Stimulated activated CD4-positive, alpha-beta T cell treated with anti-CD3 and anti-CD28 coated beads, Interleukin-2, amount 100 ng/mL, for 4 hours (primary cell): ENCODE measurements at places on chromosomes 3 and 15.

- no peak for DNase-seq
Observed at GRCh38 chr3:78978037-78978436, 789.8 kb downstream of the ROBO1 start.

- DNase-seq, result no peak
Observed at GRCh38 chr3:84881288-84881687, 77.5 kb upstream of the CADM2 start.

DNA sequence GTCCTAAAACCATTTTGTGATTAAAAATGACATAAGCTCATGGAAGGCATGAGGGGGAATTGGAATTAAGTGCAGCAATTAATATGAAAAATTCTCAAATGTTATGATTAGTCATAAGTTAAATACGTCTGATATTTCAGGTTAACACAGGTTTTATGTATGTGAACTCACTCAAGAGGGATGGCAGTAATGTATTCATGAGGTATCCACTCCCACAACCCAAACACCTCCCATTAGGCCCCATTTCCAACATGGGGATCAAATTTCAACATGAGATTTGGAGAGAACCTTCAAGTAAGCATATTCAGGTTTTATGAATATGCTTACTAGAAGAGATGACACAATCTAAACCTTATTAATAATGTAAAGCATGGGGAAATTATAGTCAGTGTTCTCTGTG lies 41.6 kb upstream of the IL20RB start:
- DNase-seq, result no peak

DNA sequence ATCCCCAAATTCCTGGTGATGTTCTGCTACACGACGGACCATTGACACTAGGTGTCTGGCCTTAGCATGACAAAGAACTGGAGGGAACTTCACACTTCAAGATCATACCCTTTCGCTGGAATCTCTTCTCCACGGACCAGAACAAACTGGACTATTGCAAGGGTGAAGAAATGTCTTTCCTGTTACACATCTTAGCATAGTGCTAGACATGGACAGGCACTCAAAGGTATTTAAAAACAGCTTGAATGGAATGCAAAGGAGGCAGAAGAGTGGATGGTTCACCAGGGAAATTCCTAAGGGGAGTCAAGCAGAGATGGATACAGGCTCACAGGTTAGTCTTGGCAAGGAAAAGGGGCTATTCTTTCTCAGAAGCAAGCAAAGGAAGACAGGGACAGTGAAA lies 33.5 kb upstream of the PDZRN3 start:
- no peak for DNase-seq

GRCh38 chr3:149553781-149554451 lies 79.4 kb downstream of the TM4SF4 start:
- no peak for DNase-seq

GRCh38 chr3:98772022-98772421 lies 8.9 kb downstream of the ST3GAL6 start:
- no peak for DNase-seq

- DNase-seq, result no peak
Observed at GRCh38 chr3:38002291-38002876, 11.8 kb downstream of the VILL start.

GRCh38 chr3:42749753-42750231 lies 23.3 kb downstream of the CCDC13 start:
- no peak for DNase-seq

- DNase-seq, result no peak
Observed at GRCh38 chr3:131107637-131108433, 81.2 kb downstream of the NEK11 start.

DNA sequence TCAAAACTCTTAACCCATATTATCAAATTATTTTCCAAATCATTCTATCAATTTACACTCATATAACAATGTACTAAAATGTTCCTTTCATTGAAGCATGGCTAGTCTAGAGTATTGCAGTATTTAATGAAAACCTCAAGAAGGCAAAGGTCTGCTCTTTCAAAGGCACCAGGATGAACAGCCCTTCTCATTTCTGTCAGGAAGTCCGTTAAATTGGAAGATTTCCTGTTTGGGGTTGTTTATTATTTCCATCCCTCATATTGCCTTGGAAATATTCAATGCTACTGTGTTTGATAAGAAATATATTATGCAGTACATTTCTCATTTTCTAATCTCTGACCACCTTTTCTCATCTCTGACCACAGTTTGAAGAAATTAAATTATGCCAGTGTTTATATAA lies 25.1 kb downstream of the ACKR4 start:
- DNase-seq, result no peak

DNA sequence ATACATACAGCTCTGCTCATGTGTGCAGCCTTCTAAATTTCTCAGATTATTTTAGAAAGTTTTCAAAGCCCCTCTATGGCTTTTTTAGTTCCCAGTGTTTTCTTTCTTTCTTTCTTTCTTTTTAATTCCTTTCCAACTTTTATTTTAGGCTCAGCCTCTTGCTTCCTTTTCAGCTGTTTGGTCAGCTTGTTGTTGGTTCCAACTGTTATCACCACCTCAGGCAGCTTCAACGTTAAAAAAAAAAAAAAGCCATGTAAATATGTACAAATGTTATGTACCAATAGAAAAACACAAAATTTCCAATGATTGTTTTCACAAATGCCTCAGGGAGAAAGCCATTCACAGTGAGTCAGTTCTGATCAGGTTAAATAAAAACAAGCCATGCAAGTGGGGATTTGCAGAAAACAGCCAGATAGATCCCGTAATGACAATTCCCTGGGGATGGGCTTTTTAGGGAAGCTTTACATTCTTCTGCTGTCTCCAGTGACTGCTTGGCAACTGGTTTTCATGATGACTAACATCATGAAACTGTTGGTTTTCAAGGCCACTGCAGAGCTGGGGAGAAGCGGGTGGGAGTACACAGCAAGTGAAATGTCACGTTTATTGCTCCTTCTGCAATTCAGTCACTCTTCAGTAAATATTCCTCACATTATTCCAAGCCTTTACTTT lies 908.4 kb downstream of the EPHA3 start:
- no peak for DNase-seq

- DNase-seq, result no peak
Observed at GRCh38 chr15:67232591-67232990, 21.9 kb downstream of the AAGAB start.

DNA sequence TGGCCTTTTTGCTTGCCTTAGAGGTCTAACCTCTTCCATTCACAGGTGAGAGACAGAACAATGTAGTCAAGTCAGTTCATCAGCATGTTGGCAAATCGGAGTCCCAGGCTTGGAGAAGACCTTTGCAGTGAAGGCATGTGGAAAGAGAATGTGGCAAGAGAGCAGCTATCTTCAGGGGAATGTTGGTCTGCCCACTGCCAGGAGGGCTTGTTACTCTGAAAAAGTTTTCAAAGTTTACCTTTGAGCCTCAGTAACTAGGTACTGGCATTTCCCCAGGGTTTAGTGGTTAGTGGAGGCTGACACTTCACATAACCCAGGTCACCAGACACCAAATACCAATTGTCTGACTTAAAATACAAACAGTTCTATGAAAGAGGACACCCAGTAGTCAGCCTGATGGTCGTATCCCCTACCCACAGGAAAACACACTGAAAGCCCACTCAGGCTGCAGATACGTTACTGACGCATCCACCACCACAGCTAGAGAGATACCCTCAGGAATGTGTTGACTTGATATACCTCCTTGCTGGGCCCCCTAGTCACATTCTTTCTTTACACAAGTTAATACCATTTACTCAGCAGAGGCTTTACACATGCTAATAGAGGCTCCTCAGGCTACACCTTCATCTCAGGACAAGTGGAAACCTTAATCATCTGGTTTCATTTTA lies 9.7 kb upstream of the ARID3B start:
- DNase-seq, result no peak

DNA sequence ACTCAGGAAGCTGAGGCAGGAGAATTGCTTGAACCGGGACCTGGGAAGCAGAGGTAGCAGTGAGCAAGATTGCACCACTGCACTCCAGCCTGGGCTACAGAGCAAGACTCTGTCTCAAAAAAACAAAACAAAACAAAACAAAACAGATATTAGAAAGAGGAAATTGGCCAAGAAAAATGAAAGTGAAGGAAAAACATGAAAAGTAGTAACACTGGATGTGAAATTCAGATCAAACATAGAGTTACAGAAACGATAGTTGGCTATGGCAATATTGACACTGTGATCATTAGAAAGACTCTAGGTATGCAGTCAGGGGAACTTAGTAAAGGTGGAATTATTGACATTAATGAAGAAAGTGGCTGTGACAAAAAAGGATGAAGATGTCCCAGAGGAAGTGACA lies 13.2 kb upstream of the TIPARP start:
- DNase-seq, result no peak

GRCh38 chr3:88573472-88573871 lies 423.7 kb downstream of the C3orf38 start:
- DNase-seq, result no peak

DNA sequence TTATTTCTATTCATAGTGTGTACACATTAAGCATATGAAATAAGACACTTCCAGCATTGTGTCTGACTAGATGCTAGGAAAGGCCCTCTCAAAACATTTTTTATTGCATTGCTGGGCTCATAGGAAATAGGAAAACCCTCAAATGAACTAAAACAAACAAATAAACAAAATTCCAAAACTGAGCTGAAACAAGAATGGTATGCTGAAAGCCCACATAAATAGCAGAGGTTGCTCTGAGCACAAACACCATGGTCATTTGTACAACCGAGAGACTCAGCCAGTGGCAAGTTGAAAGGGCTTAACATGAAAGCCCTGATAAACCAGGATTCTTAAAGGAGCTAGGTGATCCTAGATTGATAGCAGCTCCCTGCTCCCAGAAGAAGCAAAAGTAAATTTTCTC lies 310.0 kb upstream of the WNT5A start:
- no peak for DNase-seq

GRCh38 chr3:161215185-161215584 lies 5.9 kb upstream of the NMD3 start:
- DNase-seq, result no peak

DNA sequence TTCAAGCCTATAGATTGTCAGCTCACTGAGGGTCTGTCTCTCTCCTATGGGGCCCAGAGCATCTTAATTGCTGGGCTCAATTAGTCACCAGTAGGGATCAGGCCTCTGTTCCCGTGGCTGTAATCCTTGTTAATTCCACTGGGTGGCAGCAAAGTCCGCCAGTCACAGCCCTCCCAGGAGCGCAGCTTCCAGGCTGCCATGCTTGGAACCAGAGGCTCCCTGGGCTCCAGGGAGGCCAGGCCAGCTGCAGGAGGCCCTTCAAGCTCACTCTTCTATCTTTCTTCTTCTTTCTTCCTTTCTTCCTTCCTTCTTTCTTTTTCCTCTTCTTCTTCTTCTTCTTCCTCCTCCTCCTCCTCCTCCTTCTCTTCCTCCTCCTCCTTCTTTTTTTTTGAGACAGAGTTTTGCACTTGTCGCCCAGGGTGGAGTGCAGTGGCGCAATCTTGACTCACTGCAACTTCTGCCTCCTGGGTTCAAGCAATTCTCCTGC lies 14.4 kb downstream of the RNU5B-1 start:
- DNase-seq, result peak; percentile 65

DNA sequence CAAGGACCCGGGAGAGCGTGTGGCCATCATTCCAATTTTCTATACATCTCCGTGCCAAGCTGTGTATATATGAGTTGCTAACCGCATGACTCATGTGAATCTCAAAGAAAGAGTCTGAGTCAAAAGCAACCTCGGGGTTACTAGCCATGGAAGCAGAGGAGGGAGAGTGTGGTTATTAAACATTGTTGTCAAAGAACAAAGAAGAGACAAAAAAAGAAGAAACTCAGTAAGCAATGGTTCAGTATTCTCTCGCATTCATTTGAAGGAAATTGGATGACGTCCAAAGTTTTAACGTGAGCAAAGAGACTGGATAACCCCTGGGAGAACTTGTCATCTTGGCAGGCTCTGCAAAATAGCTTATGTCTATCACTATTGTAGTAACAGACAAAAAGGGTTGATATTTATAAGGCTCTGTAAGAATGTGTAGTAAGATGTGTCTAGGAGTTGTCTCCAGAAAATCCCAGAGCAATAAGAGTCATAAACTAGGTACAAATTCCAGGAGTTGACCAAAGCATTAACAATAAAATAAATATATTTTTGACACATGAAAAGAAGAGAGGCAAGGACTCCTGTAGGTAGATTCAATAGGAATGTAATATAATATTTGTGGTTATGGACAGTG lies 52.8 kb upstream of the GRM7 start:
- DNase-seq, result no peak

DNA sequence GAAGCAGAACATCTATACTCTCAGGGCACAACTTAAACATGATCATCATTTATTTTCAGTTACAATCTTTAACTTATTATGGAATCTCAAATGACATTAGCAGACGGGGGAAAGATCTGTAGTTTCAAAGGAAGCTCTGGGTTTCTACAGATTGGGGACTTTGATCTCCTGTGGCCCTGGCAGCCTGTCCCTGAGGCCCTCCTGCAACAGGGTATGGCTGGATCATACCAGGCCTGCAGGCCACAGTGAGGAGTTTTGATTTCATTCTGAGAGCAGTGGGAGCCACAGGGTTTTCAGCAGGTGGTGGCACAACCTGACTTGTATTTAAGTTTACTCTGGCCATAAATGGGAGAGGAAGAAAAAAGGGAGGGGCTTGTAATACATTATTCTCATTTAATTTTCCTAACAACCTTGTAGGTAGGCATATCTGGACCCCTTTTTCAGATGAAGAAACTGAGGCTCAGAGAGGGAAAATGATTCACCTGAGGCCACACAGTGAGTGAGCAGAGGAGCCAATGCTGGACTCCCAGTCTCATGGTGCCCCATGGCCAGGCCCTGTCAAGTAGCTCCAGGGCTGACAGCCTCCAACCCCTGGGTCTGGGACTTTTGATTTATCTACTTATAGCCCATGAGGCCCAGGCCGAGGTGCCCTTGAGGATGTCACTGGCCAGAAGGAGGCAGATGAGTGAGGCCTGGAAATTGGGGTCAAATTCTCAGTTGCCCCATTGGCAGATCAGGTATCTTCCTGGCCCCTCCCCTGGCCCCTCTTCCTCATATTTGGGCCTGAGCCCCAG lies 71.0 kb downstream of the ATP2B2 start:
- DNase-seq, result no peak

GRCh38 chr3:46715507-46716175 lies 2.0 kb downstream of the PRSS50 start:
- no peak for DNase-seq

DNA sequence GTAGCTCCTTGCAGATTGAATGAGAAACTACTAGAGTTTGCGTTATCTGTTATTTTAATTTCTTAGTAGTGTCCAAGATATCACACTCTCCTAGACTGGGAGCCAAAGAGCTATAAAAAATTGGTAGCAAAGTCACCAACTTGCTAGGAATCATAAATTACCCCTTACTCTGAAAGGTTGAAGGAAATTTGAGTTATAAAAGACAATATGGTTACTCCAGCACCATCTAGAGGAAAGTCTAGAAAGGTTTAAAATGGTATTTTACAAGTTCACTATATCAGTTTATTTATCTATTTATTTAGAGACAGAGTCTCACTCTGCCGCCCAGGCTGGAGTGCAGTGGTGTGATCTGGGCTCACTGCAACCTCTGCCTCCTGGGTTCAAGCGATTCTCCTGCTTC lies 121.6 kb downstream of the RBPMS2 start:
- no peak for DNase-seq

GRCh38 chr3:117144853-117145252 lies 435.3 kb downstream of the TUSC7 start:
- DNase-seq, result no peak

GRCh38 chr15:31062310-31062847 lies 39.1 kb downstream of the TRPM1 start:
- DNase-seq, result no peak

GRCh38 chr3:38004415-38005075 lies 14.0 kb downstream of the VILL start:
- peak; percentile 52 for DNase-seq

- DNase-seq, result no peak
Observed at GRCh38 chr3:150098621-150099020, 127.9 kb upstream of the PFN2 start.

- DNase-seq, result no peak
Observed at GRCh38 chr15:99981839-99982658, 248.8 kb upstream of the LYSMD4 start.

GRCh38 chr15:52523192-52523591 lies 5.5 kb downstream of the MYO5A start:
- no peak for DNase-seq
